GM04503 (cell line): ENCODE measurements at places on chromosomes 7 and 10.

DNA sequence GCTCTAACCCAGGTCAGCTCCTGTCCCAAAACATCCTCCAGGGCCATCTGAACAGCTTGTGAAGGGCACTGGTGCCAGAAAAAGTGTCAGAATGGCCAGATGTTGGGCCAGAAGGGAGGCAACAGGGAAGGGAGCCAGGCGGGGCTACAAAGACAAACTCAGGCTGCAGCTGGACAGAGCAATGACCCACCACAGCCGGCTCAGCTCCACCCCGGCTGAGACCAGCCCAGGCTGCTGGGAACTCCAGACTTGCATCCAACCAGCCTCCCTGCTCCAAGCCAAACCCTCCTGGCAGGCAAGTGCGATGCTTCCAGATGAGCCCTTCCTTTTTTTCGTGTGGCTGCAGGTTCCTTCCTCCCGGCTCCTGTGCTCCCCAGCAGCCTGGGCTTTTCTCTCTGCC is 466.9 kb downstream of the PTPRN2 start:
- no peak for DNase-seq

- DNase-seq, result no peak
Observed at GRCh38 chr10:91242940-91243339, 22.5 kb downstream of the PCGF5 start.

- DNase-seq, result no peak
Observed at GRCh38 chr7:139915268-139915863, 86.3 kb downstream of the TBXAS1 start.

- DNase-seq, result no peak
Observed at GRCh38 chr10:27578316-27578715, 74.2 kb downstream of the RAB18 start.

- no peak for DNase-seq
Observed at GRCh38 chr7:102216573-102217314, 69.9 kb upstream of the SH2B2 start.

GRCh38 chr10:28386503-28386868 is 83.6 kb upstream of the MPP7 start:
- no peak for DNase-seq

- DNase-seq, result no peak
Observed at GRCh38 chr7:47340517-47340916, 241.4 kb downstream of the TNS3 start.

- DNase-seq, result no peak
Observed at GRCh38 chr7:41882256-41882655, 179.4 kb upstream of the INHBA start.

DNA sequence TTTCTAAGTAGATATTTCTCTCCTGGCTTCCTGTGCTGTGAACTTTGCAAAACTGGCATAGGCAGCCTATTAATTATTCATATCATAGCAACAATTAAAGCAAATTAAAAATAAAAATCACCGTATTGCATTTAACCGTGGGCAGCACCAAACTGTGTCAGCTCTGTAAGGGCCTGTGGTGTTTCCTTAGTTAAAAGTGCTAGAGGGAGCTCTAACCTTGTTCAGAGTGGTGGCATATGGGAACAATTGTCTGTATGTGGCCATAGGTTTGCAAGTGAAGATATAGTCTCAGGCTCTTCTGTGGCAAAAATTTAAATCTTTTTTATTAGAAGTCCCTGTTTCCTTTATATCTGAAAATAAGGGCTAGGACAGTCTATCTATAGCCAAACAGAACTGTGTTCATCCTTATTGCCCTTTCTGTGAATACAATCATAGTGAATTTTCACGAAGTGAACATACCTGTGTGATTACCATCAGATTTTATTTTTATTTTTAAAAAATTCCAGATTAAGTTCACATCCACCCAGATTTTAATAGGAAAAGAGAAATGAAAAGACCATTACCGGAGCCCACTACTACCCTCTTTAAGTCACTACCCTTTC is 92.6 kb downstream of the POLL start:
- no peak for DNase-seq

GRCh38 chr7:138892812-138893211 is 88.4 kb downstream of the KIAA1549 start:
- no peak for DNase-seq

GRCh38 chr7:36999626-37000485 is 275.6 kb upstream of the AOAH start:
- no peak for DNase-seq

- DNase-seq, result peak; percentile 31
Observed at GRCh38 chr7:32536585-32536984, 41.3 kb downstream of the AVL9 start.

GRCh38 chr7:37971491-37971890 is 51.1 kb downstream of the EPDR1 start:
- DNase-seq, result no peak

- no peak for DNase-seq
Observed at GRCh38 chr7:51134013-51134441, 182.6 kb downstream of the COBL start.

GRCh38 chr10:27285093-27285492 is 44.5 kb upstream of the ACBD5 start:
- no peak for DNase-seq

DNA sequence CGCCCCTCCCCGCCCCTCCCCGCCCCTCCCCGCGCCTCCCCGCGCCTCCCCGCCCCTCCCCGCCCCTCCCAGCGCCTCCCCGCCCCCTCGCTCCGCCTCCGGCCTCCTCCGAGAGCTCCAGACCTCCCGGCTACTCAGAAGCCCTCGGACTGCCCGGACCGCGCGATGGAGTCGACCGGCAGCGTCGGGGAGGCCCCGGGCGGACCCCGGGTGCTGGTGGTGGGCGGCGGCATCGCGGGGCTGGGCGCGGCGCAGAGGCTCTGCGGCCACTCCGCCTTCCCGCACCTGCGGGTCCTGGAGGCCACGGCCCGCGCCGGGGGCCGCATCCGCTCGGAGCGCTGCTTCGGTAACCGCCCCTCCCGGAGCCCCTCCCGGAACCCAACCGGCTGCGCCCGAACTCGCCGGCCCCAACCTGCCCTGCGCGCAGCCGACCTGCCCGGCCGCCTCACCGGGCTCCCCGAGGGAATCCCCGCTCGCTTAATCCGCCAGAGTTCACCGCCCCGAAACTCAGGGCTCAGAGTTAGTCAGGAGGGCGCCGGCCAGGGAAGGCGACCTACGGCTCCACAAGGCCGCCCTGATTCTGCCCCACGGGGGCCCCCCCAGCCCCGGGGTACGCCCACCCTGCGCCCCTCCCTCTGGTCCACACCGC is at the start of gene PAOX:
PAOX (plus strand) TSS at position 111 of the 649 bp plus-strand sequence; CDS start at position 166, 55 bp downstream.
- no peak for DNase-seq

DNA sequence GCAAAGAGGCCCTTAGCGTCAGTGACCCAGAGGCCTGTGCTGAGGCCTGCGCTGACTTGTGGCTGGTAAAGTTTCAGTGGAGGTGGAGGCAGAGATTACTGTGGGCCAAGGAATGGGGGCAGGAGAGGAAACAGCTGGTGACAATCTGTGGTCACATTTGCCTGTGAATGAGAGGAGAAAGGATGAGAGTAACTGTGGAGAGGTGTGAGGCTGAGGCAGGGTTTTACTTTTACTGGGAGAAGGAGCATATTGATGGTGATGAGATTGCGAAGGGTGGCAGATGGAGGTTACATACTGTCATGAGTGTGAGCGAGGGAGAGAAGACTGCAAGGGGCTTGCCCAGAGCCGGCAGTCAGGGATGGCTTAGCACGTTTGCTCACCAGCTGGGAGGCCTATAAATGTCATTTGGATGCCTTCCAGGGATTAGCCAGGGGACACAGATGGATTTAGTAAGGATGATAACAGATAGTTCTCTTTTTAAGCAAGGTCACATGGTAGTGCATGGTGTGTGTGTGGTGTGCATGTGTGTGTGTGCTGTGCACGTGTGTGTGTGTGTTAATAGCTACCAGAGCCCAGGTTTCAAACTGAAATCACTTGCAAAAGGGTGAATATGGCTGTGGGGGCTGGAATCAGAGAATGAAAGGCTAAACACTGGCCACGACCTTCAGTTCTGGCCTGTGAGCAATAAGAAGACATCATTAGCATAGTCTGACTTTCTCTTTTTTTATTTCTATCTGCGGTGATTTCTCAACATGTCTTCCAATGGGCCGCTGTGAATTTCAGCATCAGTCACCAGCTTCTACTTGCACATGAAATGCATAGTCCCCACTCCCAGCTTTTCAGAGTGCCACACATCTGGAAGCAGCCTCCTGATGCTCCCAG is 291.5 kb upstream of the ZNF32 start:
- DNase-seq, result no peak

DNA sequence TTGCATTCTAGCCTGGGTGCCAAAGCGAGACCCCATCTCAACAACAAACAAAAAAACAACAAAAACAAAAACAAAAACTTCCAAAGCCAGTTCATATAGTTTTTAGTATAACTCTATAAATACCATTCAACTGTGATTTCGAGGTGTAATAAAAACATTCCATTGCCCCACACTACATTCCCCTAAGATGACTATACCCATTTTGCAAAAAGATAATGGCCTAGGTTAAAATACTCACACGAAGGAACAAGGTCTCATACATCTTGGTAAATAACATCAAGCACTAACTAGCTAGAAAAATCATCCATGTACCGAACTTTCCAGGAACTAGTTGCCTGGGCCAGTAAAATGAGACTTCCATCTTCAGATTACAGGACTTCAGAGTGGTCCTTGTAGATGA is 55.4 kb downstream of the GLI3 start:
- DNase-seq, result no peak
